ENCODE measurements at places on chromosomes 5 and 9.

DNA sequence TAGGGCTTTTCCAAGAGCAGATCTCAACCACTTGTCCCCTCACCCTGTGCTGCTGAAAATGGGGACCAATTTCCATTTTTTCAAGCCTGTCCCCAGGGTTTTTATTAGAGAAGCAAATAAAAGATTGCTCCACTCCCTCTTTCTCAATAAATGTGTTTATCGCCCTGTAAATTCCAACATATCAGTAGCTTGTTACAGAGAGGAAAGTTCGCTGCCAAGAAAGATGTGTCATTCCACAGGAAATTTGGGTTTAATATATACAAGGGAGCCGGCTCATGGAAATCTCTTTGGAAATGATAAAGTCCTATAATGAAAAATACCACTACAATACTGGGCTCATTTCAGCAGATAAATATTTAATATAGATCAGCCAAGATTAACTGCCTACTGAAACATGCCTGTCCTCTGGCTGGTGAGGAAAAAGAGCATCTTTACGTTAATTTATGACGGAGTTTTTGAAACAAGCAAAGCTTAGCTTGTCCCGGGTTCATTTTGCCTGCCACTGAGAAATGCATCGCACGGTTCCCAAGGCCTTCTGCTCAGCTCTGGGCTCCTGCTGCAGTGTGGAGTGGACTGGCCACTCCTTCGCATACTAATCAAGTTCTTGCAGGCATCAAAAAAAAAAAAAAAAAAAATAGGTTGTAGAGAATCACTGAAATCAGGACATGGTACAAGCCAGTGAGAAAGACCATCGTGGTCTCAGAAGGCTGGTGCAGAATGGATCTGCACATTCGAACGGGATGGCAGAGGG lies 84.5 kb downstream of the BRINP1 start:
- H3K27me3 ChIP-seq = peaks cover 14% of the 10 kb centered on the region
- no peak overlapping the region for H3K4me3 ChIP-seq
- no peaks in the 10 kb centered on the region for H3K36me3 ChIP-seq

- H3K36me3 ChIP-seq = no peaks in the 10 kb centered on the region
- H3K27me3 ChIP-seq = no peaks in the 10 kb centered on the region
- H3K4me1 ChIP-seq = no peaks in the 10 kb centered on the region
- no peak for DNase-seq
- H3K27ac ChIP-seq = no peak overlapping the region
Measured at GRCh38 chr9:60545878-60546385, 368.3 kb upstream of the SPATA31A5 start.

DNA sequence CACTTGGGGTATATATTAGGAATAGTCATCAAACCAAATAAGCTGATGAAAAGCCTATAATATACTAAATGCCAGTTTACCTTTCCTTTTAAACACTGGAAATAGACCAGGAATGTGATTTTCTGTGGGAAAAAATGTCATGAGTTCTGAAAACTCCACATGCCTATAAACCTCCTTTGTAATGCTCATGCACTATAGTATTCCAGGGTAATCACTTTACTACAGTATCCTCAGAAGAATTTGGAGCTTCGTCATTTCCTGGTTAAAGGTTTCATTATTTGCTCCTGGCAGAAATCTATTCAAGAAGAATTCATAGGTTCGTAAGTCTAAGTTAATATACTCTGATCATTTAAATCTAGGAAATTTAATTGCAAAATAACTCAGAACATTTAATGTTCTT lies 1076.7 kb upstream of the DMAC1 start:
- no peaks in the 10 kb centered on the region for H3K4me1 ChIP-seq
- H3K27me3 ChIP-seq = no peaks in the 10 kb centered on the region
- no peak for DNase-seq
- H3K4me3 ChIP-seq = no peak overlapping the region
- H3K36me3 ChIP-seq = no peaks in the 10 kb centered on the region
- H3K27ac ChIP-seq = no peak overlapping the region

- H3K4me3 ChIP-seq = no peak overlapping the region
- no peak overlapping the region for H3K27ac ChIP-seq
- H3K27me3 ChIP-seq = no peaks in the 10 kb centered on the region
- peaks cover 30% of the 10 kb centered on the region for H3K4me1 ChIP-seq
- H3K36me3 ChIP-seq = no peaks in the 10 kb centered on the region
Measured at GRCh38 chr5:56072863-56073766, 78.4 kb upstream of the IL6ST start.

DNA sequence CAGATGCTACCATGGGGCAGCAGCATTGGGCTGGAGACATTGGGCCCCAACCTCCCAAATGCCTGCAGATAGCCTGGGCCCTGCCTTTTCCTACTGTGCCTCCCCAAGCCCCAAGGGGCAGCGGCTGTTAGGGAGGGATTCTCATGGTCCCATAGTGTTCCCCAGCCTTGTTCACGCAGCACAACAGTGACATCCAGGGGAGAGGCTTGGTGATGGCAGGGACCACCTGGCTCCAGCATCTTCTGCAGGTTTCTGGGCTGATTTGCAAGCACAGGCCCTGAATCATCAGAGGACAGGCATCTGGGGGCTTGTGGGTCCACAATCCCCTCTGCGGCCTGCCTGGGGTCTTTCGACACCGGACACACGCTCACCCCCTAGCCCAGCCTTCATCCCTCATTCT lies 354.6 kb downstream of the SLIT3 start:
- no peak overlapping the region for H3K4me3 ChIP-seq
- no peaks in the 10 kb centered on the region for H3K36me3 ChIP-seq
- no peak for DNase-seq

GRCh38 chr9:89765211-89765946 lies 160.6 kb downstream of the GADD45G start:
- no peaks in the 10 kb centered on the region for H3K36me3 ChIP-seq
- no peak overlapping the region for H3K27ac ChIP-seq
- H3K27me3 ChIP-seq = no peaks in the 10 kb centered on the region
- H3K4me1 ChIP-seq = no peaks in the 10 kb centered on the region

- no peaks in the 10 kb centered on the region for H3K36me3 ChIP-seq
- no peak overlapping the region for H3K4me3 ChIP-seq
- H3K4me1 ChIP-seq = no peaks in the 10 kb centered on the region
- no peak overlapping the region for H3K27ac ChIP-seq
Measured at GRCh38 chr9:109880276-109881169, 100.5 kb downstream of the PALM2AKAP2 start.

DNA sequence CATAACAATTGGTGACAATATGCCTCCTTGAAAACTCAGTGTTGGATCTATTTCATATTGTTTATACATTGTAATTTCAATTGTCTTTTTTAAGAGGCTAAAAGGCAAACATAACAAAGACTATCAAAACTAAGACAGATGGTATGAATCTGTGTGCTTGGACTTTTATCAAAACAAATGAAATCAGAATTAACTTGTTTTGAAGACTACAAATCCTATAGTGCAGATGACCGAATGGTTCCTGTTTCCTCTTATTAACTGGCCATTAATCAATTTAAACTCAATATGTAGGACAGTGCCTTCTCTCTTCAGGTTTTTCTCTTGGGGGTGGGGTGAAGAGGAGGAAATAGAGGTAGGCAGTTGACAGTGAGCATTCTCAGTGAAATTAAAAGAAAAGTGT lies 366.9 kb upstream of the GRAMD2B start:
- no peaks in the 10 kb centered on the region for H3K27me3 ChIP-seq
- H3K27ac ChIP-seq = no peak overlapping the region
- no peak for DNase-seq
- H3K4me3 ChIP-seq = no peak overlapping the region
- no peaks in the 10 kb centered on the region for H3K4me1 ChIP-seq
- no peaks in the 10 kb centered on the region for H3K36me3 ChIP-seq

DNA sequence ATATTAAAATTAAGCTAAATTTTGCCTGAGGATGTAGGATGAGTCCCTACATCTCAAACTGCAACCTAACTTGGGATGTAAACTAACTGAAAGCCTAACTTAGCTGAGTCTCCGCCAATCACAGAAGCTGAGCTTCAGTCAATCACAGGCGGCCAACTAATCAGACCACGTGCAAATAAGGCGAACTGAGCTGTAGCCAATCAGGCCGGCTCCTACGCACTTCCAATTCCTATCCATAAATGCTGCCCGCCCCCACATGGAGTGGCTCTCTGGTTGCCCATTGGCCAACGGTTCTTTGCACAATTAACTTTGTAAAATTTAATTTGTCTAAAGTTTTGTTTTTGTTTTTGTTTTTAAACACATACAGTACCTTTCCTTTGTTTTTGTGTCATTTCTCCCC lies 13.9 kb upstream of the GPX8 start:
- no peaks in the 10 kb centered on the region for H3K36me3 ChIP-seq
- no peak for DNase-seq
- H3K4me3 ChIP-seq = no peak overlapping the region
- no peak overlapping the region for H3K27ac ChIP-seq

GRCh38 chr5:58737671-58738070 lies 154.8 kb downstream of the RAB3C start:
- H3K4me1 ChIP-seq = no peaks in the 10 kb centered on the region
- no peak overlapping the region for H3K27ac ChIP-seq
- no peak for DNase-seq

- no peaks in the 10 kb centered on the region for H3K36me3 ChIP-seq
- H3K4me3 ChIP-seq = no peak overlapping the region
- H3K27ac ChIP-seq = no peak overlapping the region
- DNase-seq = no peak
Measured at GRCh38 chr5:139296862-139297326, 3.4 kb downstream of the MATR3 start.

DNA sequence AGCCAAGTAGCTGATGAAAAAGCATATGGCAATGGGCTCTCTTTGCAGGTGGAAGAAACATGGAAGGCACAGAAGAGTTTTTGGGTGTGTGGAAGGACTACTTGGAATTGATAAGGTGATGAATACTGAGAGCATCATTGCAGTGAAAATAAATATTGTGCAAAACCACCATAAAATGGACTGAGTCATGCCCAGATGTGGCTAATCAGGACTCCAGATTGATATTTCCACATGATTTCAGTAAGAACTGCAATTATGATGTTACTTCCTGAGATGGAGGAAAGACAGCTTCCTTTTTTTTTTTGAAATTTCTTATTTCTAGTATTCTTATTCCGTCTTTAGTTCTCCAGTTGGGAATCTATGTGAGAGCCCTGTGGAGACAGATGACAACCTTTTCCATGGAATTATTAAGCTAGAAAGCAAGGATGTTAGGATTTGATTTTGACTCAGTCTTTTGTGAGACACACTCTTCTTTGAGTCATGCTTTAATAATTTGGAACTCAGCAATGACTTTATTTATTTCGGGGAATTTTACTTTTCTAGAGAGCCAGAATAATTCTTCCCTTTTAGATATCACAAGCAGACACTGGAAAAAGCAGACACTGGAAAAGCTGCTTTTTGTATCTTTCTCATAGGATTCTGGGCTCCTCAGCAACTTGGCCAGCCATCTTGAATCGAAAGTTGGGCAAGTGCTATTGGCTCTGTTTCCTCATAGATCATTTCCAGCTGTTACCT lies 94.2 kb upstream of the VCAN start:
- H3K27ac ChIP-seq = peak overlapping the region; percentile 37
- H3K36me3 ChIP-seq = no peaks in the 10 kb centered on the region
- H3K27me3 ChIP-seq = no peaks in the 10 kb centered on the region
- H3K4me3 ChIP-seq = no peak overlapping the region
- peak; percentile 92 for DNase-seq
- peaks cover 59% of the 10 kb centered on the region for H3K4me1 ChIP-seq

- DNase-seq = no peak
- H3K27me3 ChIP-seq = no peaks in the 10 kb centered on the region
- H3K4me1 ChIP-seq = peaks cover 70% of the 10 kb centered on the region
- peaks cover 80% of the 10 kb centered on the region for H3K36me3 ChIP-seq
Measured at GRCh38 chr9:113588242-113588810, 124.8 kb downstream of the RGS3 start.

- peak within 1 kb of the TSS; percentile 47 for H3K4me3 ChIP-seq
- H3K4me1 ChIP-seq = peaks cover 24% of the 10 kb centered on the region
- peak; percentile 51 for DNase-seq
- peaks cover 8% of the 10 kb centered on the region for H3K36me3 ChIP-seq
- no peak within 1 kb of the TSS for H3K27ac ChIP-seq
Measured at GRCh38 chr9:137550231-137550621, at the start of gene PNPLA7. TSS of gene PNPLA7 (minus strand) at chr9:137550402. CDS start at chr9:137550197, 205 bp downstream.

DNA sequence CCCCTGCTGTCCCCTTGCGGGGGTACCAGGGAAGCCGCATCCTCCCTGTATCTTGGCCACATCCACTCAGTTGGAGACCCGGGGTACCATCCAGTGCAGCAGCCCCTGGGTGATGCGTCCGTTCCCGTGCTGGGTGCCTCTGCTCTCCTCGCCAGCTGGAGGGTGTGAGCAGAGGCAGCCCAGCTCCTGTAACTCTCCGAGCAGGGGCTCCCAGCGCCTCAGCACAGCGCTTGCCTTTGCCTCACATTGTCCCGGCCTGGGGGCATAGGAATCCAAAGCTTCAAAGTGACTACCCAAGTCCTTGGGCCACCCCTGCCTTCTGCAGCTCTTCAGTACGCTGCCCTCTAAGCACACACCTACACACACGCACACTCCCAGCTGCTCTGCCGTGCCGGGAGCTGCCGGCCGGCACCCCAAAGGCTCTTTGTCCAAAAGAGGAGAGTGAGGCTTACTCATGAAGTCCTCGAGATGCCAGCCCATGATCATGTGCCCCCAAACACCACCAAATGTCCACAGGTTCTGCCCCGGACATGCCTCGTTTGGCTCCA lies 733 bp downstream of the ANGPTL2 start:
- H3K27me3 ChIP-seq = peaks cover 51% of the 10 kb centered on the region
- H3K27ac ChIP-seq = no peak overlapping the region
- no peak overlapping the region for H3K4me3 ChIP-seq

GRCh38 chr5:127799293-127799905 lies 96.2 kb downstream of the CCDC192 start:
- H3K4me3 ChIP-seq = no peak overlapping the region
- H3K36me3 ChIP-seq = no peaks in the 10 kb centered on the region
- H3K4me1 ChIP-seq = no peaks in the 10 kb centered on the region
- DNase-seq = no peak
- no peaks in the 10 kb centered on the region for H3K27me3 ChIP-seq

DNA sequence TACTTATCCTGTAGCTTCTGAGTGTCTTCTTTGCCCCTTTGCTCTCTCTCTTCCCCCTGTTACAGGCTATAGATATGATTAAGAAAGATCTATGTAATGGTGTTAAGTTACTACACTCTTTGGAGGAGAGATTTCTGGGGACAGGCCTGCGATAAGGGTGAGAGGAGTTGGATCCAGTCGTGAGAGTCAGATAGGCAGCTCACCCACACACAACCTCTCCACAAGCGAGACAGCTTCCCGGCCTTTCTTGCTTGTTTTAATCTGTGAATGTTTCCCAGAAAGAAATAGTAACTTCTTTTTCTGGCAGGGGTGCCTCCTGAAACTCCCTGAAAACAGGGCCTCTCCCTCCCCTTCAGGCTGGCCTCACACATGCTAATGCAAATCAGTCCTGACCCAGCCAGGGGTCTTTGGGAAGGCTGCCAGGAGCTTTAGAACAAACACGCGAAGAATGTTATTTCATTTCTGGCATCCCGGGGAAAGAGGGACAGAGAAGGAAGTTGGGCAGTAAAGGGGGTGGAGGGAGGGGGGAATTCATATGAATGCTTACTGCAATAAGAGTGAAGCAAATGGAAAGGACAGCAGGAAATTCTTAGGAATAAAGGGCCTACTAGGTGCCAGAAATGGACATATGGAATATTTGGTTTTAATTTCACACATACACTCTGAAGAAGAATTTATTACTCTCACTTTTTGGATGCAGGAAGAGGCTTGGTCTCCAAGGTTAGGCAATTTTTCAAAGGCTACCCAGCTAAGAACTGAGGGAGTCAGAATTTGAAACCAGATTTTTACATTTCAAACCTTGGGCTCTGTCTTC lies 215.8 kb upstream of the TRIM32 start:
- H3K27ac ChIP-seq = no peak overlapping the region
- no peaks in the 10 kb centered on the region for H3K4me1 ChIP-seq
- H3K4me3 ChIP-seq = no peak overlapping the region
- H3K27me3 ChIP-seq = no peaks in the 10 kb centered on the region

Measured in CD14-positive monocyte (primary cell).